Heart left ventricle (tissue), 16 donors: ENCODE measurements at places on chromosomes 16 and 17. TPM values are rescaled to one million over a fixed set of nuclear protein-coding genes. Genes with fewer than 3 reads are reported as not detected.

The DRC3 gene
- 0.64 TPM for total RNA-seq

The MILR1 gene
- total RNA-seq = 4.4 TPM

The OR1G1 gene
- not detected for total RNA-seq

The FOXC2 gene
- total RNA-seq = 1.8 TPM

GRCh38 chr17:307295-307691, 45.3 kb downstream of the RPH3AL start:
- DNase-seq = peak; percentile 44
- H3K27ac ChIP-seq = no peak overlapping the region
- no peaks in the 10 kb centered on the region for H3K27me3 ChIP-seq
- no peak overlapping the region for H3K4me3 ChIP-seq
- H3K36me3 ChIP-seq = no peaks in the 10 kb centered on the region
- H3K4me1 ChIP-seq = peaks cover 18% of the 10 kb centered on the region

- H3K4me1 ChIP-seq = no peaks in the 10 kb centered on the region
- H3K36me3 ChIP-seq = no peaks in the 10 kb centered on the region
- H3K27ac ChIP-seq = no peak overlapping the region
Measured at GRCh38 chr17:56125830-56126819, 27.1 kb upstream of the ANKFN1 start.

DNA sequence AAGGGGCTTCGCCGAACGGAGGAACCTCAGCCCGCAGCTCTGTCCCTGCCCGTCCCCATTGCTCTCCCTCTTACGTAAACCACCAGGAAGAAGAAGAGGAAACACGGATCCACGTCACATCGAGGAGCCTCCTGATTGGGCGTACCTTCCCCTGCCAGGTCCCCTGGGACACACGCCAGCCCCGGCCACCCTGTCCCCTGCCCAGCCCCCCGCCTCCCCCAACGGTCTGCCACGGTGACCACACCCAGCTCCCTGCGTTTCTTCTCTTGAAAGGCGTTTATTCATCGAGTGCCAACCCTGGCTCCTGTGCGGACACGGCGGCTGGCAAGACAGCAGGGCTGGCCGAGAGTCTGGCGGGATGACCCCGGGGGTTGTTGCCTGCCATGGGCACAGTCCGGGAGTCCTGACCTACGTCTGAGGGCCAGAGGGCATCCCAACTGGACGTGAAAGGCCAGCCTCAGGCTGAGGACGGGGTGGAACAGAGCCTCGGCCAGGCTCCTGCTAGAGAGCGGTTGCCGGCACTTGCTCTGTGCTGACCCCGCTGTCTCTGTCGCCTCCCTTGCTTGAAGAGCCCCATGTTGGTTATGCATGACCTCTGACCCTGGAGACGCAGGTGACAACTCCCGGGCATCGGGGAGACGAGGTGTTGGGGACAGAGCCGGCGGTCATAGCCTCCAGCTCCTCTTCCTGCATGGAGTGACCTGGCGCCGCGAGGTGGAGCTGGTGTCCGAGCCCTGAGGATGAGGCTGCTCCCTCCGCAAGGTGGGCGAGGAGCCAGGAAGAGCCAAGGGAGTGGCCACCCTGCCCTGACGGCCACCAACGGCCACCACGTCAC, 40.5 kb upstream of the ACSF3 start:
- H3K27ac ChIP-seq = no peak overlapping the region
- no peak overlapping the region for H3K4me3 ChIP-seq
- no peaks in the 10 kb centered on the region for H3K4me1 ChIP-seq
- H3K36me3 ChIP-seq = no peaks in the 10 kb centered on the region
- peaks cover 27% of the 10 kb centered on the region for H3K27me3 ChIP-seq

- H3K27me3 ChIP-seq = no peaks in the 10 kb centered on the region
- DNase-seq = no peak
- H3K4me1 ChIP-seq = peaks cover 23% of the 10 kb centered on the region
- H3K27ac ChIP-seq = no peak overlapping the region
- peaks cover 26% of the 10 kb centered on the region for H3K36me3 ChIP-seq
Measured at GRCh38 chr17:3639981-3640596, 3.5 kb downstream of the CTNS start.

- no peaks in the 10 kb centered on the region for H3K27me3 ChIP-seq
- no peak overlapping the region for H3K27ac ChIP-seq
- no peaks in the 10 kb centered on the region for H3K36me3 ChIP-seq
Measured at GRCh38 chr17:79545251-79546005, 65.4 kb downstream of the RBFOX3 start.

DNA sequence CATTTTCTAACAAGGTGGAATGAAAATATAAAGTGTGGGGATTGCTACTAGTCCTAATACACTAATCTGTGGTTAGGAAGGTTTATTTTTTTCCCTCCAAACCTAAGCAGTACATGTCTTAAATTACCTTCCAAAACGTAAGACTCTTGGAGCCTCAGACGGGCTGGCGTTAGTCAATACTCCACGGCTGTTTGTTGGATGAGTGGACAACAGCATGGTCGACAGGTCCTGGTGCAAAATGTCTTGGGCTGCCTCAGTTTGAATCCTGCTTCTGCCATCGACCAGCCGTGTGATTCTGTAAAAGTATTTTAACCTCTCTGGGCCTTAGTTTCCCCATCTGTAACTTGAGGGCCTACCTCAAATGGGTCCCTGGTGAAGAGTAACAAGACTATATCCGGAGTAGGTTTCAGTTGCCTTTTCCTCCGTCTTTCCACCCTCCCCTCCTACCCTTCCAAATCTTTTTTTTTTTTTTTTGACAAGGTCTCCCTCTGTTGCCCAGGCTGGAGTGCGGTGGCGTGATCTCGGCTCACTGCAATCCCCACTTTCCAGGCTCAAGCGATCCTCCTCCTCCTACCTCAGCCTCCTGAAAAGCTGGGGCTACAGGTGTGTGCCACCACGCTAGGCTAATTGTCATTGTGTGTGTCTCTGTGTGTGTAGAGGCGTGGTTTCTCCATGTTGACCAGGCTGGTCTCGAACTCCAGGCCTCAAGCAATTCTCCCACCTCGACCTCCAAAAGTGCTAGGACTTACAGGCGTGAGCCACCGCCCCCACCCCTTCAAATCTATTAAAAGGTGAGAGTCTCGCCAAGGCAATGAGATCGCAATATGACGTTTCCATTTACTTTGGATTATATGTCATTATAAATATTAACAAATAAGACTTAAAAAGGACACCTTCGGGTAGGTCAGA, 5.8 kb downstream of the SCGB1C2 start:
- H3K4me3 ChIP-seq = no peak overlapping the region
- no peak overlapping the region for H3K27ac ChIP-seq
- H3K36me3 ChIP-seq = no peaks in the 10 kb centered on the region
- no peaks in the 10 kb centered on the region for H3K27me3 ChIP-seq

- H3K36me3 ChIP-seq = peaks cover 23% of the 10 kb centered on the region
- H3K4me1 ChIP-seq = peaks cover 3% of the 10 kb centered on the region
- H3K4me3 ChIP-seq = peak within 1 kb of the TSS; percentile 30
- DNase-seq = peak; percentile 88
Measured at GRCh38 chr16:3065069-3065741, at the start of gene IL32. Gene IL32 (plus strand): TSS chr16:3065640. CDS start chr16:3065812, 172 bp downstream.

GRCh38 chr16:58651965-58652348, 22.3 kb upstream of the CNOT1 start:
- no peaks in the 10 kb centered on the region for H3K36me3 ChIP-seq
- H3K27ac ChIP-seq = no peak overlapping the region
- no peak overlapping the region for H3K4me3 ChIP-seq
- no peak for DNase-seq

GRCh38 chr17:27976331-27976730, 66.1 kb upstream of the NLK start:
- H3K4me3 ChIP-seq = no peak overlapping the region
- no peaks in the 10 kb centered on the region for H3K36me3 ChIP-seq
- H3K4me1 ChIP-seq = no peaks in the 10 kb centered on the region
- no peak for DNase-seq
- no peaks in the 10 kb centered on the region for H3K27me3 ChIP-seq

DNA sequence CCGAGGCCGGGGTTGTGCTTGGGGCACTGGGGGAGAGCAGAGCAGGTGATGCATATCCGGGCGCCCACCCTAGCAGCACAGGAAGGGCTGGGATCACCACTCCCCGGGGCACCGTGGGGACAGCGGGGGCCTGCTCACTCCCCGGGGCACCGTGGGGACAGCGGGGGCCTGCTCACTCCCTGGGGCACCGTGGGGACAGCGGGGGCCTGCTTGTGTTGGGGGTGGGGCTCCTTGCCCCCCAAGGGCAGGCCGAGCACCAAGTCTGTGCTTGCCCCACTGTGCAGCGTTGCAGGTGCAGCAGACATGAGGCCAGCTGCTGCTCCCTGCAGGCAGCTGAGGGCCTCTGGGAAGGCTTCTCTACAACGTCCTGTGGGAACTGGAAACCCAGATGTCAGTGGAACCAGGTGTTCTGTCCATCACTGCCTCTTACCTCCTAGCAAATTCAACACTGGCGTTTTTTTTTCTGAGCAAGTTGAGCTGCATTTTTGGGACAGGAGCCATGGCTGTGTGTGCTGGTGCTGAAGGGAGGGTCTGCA, 25.0 kb upstream of the ZNF750 start:
- H3K27ac ChIP-seq = no peak overlapping the region
- H3K27me3 ChIP-seq = no peaks in the 10 kb centered on the region
- no peak overlapping the region for H3K4me3 ChIP-seq
- peaks cover 43% of the 10 kb centered on the region for H3K4me1 ChIP-seq
- H3K36me3 ChIP-seq = no peaks in the 10 kb centered on the region

- H3K27me3 ChIP-seq = no peaks in the 10 kb centered on the region
- H3K4me3 ChIP-seq = no peak overlapping the region
- H3K36me3 ChIP-seq = peaks cover 39% of the 10 kb centered on the region
- peak overlapping the region; percentile 11 for H3K27ac ChIP-seq
- no peaks in the 10 kb centered on the region for H3K4me1 ChIP-seq
- DNase-seq = no peak
Measured at GRCh38 chr16:11032922-11033291, 88.5 kb downstream of the CLEC16A start.

DNA sequence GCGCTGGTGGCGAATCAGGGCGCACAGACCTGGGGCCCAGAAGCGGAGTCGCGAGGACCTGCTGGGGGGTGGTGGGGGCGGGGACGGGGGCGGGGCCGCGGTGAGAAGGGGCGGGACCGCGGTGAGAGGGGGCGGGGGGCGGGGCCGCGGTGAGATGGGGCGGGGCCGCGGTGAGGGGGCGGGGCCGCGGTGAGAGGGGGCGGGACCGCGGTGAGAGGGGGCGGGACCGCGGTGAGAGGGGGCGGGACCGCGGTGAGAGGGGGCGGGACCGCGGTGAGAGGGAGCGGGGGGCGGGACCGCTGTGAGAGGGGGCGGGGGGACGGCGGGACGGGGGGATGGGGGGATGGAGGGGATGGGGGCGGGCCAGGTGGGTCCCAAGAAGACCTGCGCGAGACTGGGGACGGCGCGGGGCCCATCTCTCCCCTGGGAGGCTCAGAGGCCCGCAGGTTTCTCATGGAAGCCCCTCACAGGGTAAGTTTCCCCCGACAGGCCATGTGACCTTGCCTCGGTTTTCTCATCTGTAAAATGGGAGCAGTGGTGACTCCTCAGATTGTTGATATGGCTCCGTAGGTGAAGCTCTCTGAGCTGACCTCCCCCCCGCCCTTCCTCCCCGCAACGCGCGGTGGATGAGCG, 28.6 kb upstream of the DBNDD1 start:
- H3K4me1 ChIP-seq = peaks cover 9% of the 10 kb centered on the region
- H3K27ac ChIP-seq = peak overlapping the region; percentile 31

DNA sequence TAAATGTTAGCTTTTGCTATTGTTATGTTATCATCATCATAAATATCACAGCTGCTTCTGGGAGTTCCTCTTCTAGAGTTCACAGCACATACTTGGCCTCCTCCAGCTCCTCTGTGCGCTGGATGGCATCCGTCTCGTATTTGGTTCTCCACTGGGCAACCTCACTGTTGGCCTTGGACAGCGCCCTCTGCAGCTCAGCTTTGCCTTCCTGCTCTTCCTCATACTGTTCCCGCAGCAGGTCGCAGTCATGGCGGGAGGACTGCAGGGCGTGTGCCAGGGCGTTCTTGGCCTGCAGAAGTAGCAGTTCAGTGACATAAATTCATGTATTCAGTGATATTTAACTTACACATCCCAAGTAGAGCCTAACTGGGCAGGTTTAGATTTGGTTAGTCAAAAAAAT, 23.4 kb downstream of the MYH8 start:
- H3K27me3 ChIP-seq = peaks cover 6% of the 10 kb centered on the region
- H3K4me3 ChIP-seq = no peak overlapping the region
- no peaks in the 10 kb centered on the region for H3K4me1 ChIP-seq

GRCh38 chr17:72462407-72462806, 341.6 kb downstream of the SOX9 start:
- H3K27me3 ChIP-seq = no peaks in the 10 kb centered on the region
- no peaks in the 10 kb centered on the region for H3K36me3 ChIP-seq
- H3K4me1 ChIP-seq = no peaks in the 10 kb centered on the region
- H3K27ac ChIP-seq = no peak overlapping the region
- H3K4me3 ChIP-seq = no peak overlapping the region
- DNase-seq = no peak

GRCh38 chr17:44547625-44548267, 9.5 kb upstream of the FZD2 start:
- DNase-seq = no peak
- no peaks in the 10 kb centered on the region for H3K27me3 ChIP-seq
- H3K4me1 ChIP-seq = no peaks in the 10 kb centered on the region
- H3K36me3 ChIP-seq = no peaks in the 10 kb centered on the region
